ENCODE measurements at places on chromosomes 16 and 17.

DNA sequence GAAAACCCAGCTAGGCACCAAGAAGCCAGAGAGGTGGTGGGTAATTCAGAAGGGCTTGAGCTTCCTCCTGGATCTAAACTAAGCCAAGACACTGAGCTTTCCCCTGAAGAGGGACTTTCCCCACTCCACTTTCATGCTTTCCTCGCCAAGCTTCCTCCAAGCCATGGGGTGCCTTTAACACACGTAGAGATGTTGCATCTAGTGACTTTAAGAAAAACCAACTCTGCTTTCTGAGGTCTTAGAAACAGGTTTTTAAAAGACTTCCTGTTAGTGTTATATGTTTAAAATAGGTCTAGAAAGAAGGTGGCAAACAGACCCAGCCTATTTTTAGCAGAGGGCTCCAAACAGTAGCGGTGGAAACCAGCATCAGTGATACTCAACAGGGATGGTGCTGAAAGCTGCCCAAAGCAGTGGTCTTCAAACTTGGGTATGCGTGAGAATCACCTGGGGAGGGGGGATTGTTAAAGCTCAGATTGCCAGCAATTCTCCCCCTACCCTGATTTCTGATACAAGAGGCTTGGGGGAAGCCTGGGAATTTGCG is 585.6 kb downstream of the CDH13 start:
- H3K27me3 ChIP-seq, result no peaks in the 10 kb centered on the region
- peaks cover 2% of the 10 kb centered on the region for H3K36me3 ChIP-seq
- H3K4me1 ChIP-seq, result no peaks in the 10 kb centered on the region

GRCh38 chr17:57498443-57498842 is 242.1 kb downstream of the MSI2 start:
- H3K4me3 ChIP-seq, result no peak overlapping the region
- H3K27me3 ChIP-seq, result no peaks in the 10 kb centered on the region
- DNase-seq, result no peak
- H3K27ac ChIP-seq, result no peak overlapping the region

DNA sequence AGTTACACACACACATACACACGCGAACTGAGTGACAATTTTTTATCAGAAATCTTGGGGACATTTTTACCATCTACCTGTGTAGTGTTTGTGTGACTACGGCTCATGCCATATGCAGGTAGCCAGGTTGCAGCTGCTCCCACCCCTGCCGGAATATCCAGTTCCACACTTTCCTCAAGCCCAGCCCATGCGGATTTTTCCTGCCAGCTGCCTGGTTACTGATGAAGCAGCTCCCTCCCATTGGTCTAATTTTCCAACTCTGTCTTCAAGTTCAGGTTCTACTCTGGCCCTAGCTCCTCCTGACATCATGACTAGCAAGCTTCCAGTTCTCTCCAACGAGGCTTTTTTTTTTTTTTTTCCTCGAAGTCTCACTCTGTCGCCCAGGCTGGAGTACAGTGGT is 4.8 kb downstream of the GSG1L2 start:
- H3K27ac ChIP-seq, result no peak overlapping the region
- no peaks in the 10 kb centered on the region for H3K36me3 ChIP-seq
- no peak for DNase-seq
- no peaks in the 10 kb centered on the region for H3K27me3 ChIP-seq

- H3K4me3 ChIP-seq, result no peak overlapping the region
- no peaks in the 10 kb centered on the region for H3K27me3 ChIP-seq
- DNase-seq, result no peak
- no peak overlapping the region for H3K27ac ChIP-seq
- no peaks in the 10 kb centered on the region for H3K36me3 ChIP-seq
Observed at GRCh38 chr17:58051468-58051867, 31.8 kb upstream of the DYNLL2 start.

GRCh38 chr17:48568499-48569239 is 9.5 kb downstream of the HOXB4 start:
- DNase-seq, result no peak
- H3K4me3 ChIP-seq, result no peak overlapping the region
- H3K27ac ChIP-seq, result no peak overlapping the region
- H3K36me3 ChIP-seq, result no peaks in the 10 kb centered on the region
- H3K4me1 ChIP-seq, result no peaks in the 10 kb centered on the region

DNA sequence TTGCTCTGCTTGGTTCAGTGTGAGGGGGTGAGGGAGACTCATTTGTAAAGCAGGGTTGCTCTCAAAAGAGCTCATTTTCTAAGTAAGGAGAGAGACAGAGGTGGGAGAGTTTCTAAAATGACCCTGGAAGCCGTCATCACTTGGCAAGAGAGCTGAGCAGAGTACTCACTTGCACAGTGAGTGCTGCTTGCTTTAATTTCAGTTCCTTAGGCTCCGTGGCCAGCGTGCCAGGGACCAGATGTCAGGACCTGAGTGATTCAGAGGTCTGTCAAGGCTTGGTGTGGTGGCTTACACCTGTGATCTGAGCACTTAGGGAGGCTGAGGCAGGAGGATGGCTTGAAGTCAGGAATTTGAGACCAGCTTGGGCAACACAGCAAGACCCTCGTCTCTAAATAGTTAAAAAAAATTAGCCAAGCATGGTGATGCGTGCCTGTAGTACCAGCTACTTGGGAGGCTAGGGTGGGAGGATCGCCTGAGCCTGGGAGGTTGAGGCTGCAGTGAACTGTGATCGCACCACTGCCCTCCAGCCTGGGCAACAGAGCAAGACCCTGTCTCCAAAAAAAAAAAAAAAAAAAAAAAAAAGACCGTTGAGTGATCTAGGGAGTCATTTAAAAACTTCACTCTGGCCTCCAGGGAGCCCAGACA is 10.7 kb downstream of the ZNF205 start:
- DNase-seq, result no peak
- H3K27ac ChIP-seq, result no peak overlapping the region
- no peaks in the 10 kb centered on the region for H3K4me1 ChIP-seq
- H3K4me3 ChIP-seq, result no peak overlapping the region
- peaks cover 2% of the 10 kb centered on the region for H3K36me3 ChIP-seq
- H3K27me3 ChIP-seq, result no peaks in the 10 kb centered on the region

GRCh38 chr17:76558198-76559095 is 18.6 kb downstream of the PRCD start:
- H3K36me3 ChIP-seq, result peaks cover 1% of the 10 kb centered on the region
- H3K27me3 ChIP-seq, result no peaks in the 10 kb centered on the region
- no peak for DNase-seq
- no peaks in the 10 kb centered on the region for H3K4me1 ChIP-seq
- no peak overlapping the region for H3K27ac ChIP-seq
- peak overlapping the region; percentile 91 for H3K4me3 ChIP-seq

DNA sequence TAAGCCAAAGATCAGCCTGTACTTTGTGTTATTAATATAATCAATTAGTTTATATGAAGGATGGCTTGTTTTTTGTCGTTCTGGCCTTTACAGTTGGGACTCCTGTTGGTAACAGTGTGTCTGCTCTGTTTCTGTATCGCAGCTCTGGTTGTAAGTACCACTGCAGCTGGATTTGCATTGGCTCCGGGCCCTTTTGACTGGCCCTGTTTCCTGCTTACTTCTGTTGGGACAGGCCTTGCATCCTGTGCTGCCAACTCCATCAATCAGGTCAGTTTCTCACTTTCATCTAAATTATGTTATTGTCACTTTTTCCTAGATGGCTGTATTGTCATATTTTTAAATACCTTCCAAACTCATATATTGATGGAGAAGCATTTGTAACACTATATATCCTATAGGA is 32.7 kb downstream of the COX10 start:
- no peaks in the 10 kb centered on the region for H3K27me3 ChIP-seq
- DNase-seq, result no peak
- no peak overlapping the region for H3K27ac ChIP-seq

DNA sequence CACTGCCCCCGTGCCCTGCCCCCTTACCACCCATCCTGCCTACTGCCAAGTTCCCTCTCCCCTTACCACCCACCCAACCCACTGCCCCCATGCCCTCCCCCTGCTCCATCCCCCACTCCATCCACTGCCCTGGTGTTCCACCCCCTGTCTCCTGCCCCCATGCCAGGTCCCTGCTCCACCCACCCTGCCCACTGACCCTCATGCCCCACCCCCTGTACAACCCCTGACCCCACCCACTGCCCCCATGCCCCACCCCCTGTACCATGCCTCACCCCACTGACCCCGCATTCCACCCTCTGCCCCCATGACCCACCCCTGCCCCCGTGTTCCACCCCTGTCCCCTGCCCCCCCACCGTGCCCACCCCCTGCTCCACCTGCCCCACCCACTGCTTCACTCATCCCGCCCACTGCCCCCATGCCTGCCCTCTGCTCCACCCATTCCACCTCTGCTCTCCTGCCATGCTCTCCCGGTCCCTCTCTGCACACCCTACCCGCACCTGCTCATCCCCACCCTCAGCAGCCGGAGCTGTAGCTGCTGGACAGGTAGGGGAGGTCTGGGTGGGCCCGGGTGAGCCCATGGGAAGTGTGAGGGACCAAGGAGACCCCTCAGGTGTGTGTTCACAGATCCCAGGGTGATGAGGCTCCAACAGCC is 7.4 kb upstream of the FN3KRP start:
- no peak overlapping the region for H3K27ac ChIP-seq
- H3K4me1 ChIP-seq, result no peaks in the 10 kb centered on the region
- H3K36me3 ChIP-seq, result no peaks in the 10 kb centered on the region
- no peak overlapping the region for H3K4me3 ChIP-seq
- no peaks in the 10 kb centered on the region for H3K27me3 ChIP-seq

DNA sequence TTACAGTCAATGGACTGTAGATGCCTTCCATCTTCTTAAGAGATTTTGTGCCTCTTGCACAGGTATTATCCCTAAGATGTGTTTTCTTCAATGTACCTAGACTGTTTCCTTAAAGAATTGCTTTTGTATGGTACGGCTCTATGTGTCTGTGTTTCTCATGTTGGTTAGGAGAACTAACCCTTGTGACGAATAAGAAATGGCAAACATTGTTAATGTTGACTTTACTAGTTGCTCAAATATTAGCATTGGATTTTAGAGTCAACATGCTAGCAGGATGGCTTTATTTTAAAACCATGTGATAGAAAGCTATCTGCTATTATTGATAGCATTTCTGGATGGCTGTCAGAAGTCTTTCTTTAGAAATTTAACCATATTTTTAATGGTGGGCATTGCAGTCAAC is 34.5 kb downstream of the WWOX start:
- H3K36me3 ChIP-seq, result peaks cover 5% of the 10 kb centered on the region
- H3K4me3 ChIP-seq, result no peak overlapping the region
- DNase-seq, result no peak
- H3K27me3 ChIP-seq, result no peaks in the 10 kb centered on the region
- H3K27ac ChIP-seq, result no peak overlapping the region
- no peaks in the 10 kb centered on the region for H3K4me1 ChIP-seq

GRCh38 chr17:29237476-29238132 is 9.1 kb upstream of the CRYBA1 start:
- peaks cover 6% of the 10 kb centered on the region for H3K4me1 ChIP-seq
- H3K27me3 ChIP-seq, result no peaks in the 10 kb centered on the region
- no peak overlapping the region for H3K27ac ChIP-seq
- no peak for DNase-seq
- no peak overlapping the region for H3K4me3 ChIP-seq
- H3K36me3 ChIP-seq, result no peaks in the 10 kb centered on the region

DNA sequence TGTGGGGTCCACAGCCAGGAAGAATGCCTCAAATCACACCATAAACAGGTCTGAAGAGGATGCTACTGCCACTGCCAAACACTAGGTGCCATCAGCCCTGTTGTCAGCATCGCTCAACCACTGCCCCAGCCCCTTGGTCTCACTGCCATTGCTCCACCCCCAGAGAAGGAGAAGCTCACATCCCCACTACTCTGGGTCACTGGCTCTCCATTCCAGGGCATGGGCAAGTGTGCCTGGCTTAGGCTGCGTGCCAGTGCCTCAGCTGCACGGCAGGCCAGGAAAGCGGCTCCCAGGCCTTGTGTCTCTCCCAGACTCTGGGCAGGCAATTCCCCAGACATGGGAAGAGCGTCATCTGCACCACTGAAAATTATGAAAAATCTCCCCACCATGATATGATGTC is 1.2 kb upstream of the IGSF6 start:
- no peak for DNase-seq
- H3K27me3 ChIP-seq, result no peaks in the 10 kb centered on the region
- no peak overlapping the region for H3K27ac ChIP-seq
- H3K4me1 ChIP-seq, result no peaks in the 10 kb centered on the region
- no peaks in the 10 kb centered on the region for H3K36me3 ChIP-seq

DNA sequence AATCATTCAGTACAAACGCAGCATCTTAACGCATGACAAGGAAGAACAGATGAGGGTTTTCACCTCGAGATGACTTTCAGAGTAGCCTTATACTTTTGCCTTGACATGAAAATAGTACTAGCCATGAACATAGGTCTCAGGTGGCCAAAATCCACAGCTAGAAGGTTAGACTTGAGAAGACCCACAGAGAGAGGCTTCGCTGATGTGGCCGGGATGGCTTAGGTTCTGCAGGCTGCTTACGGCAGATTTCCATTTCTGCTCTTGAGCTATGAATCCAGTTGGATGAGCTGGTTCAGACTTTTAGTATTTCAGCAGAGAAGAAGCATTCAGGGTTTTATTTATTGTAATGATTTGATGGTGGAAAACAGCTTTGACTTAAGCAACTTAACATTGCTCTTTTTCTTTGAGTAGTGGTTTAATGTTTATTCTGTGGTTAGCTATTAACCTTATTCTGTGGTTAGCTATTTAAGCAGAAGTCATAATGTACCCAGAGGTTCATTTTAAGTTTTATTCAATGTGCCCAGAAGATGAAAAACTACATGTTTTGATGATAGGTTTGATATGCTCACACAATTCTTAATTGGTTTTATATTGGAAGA is 7.6 kb downstream of the KRT24 start:
- H3K4me1 ChIP-seq, result no peaks in the 10 kb centered on the region
- no peak overlapping the region for H3K27ac ChIP-seq
- H3K36me3 ChIP-seq, result no peaks in the 10 kb centered on the region
- H3K27me3 ChIP-seq, result no peaks in the 10 kb centered on the region

GRCh38 chr17:7511108-7511507 is 26.9 kb downstream of the POLR2A start:
- H3K27ac ChIP-seq, result no peak overlapping the region
- no peaks in the 10 kb centered on the region for H3K4me1 ChIP-seq
- no peaks in the 10 kb centered on the region for H3K36me3 ChIP-seq
- no peak for DNase-seq
- H3K4me3 ChIP-seq, result no peak overlapping the region
- H3K27me3 ChIP-seq, result no peaks in the 10 kb centered on the region

- H3K27me3 ChIP-seq, result no peaks in the 10 kb centered on the region
- H3K27ac ChIP-seq, result no peak overlapping the region
- DNase-seq, result no peak
- no peaks in the 10 kb centered on the region for H3K4me1 ChIP-seq
- no peak overlapping the region for H3K4me3 ChIP-seq
Observed at GRCh38 chr17:55463600-55463999, 42.0 kb upstream of the MMD start.

GRCh38 chr17:48908853-48909394 is 717 bp downstream of the UBE2Z start:
- H3K27ac ChIP-seq, result no peak overlapping the region
- H3K27me3 ChIP-seq, result no peaks in the 10 kb centered on the region
- H3K36me3 ChIP-seq, result no peaks in the 10 kb centered on the region
- DNase-seq, result peak; percentile 87

GRCh38 chr17:63701456-63701820 is 1.5 kb upstream of the LIMD2 start:
- no peaks in the 10 kb centered on the region for H3K36me3 ChIP-seq
- H3K4me1 ChIP-seq, result no peaks in the 10 kb centered on the region
- no peak for DNase-seq
- H3K27ac ChIP-seq, result peak overlapping the region; percentile 48

- no peak overlapping the region for H3K27ac ChIP-seq
- DNase-seq, result peak; percentile 77
Observed at GRCh38 chr17:57440522-57441269, 184.4 kb downstream of the MSI2 start.
